Astrocyte (in vitro differentiated cells and primary cell): ENCODE measurements at places on chromosomes 4 and X.
A peak's percentile ranks its signal among the peaks of the same experiment; 100 is the strongest.

GRCh38 chrX:21956783-21957182 is 16.3 kb downstream of the SMS start:
- no peak overlapping the region for H3K27ac ChIP-seq
- H3K4me1 ChIP-seq: peaks cover 11% of the 10 kb centered on the region
- H3K36me3 ChIP-seq: no peaks in the 10 kb centered on the region
- H3K27me3 ChIP-seq: no peaks in the 10 kb centered on the region
- no peak for DNase-seq

DNA sequence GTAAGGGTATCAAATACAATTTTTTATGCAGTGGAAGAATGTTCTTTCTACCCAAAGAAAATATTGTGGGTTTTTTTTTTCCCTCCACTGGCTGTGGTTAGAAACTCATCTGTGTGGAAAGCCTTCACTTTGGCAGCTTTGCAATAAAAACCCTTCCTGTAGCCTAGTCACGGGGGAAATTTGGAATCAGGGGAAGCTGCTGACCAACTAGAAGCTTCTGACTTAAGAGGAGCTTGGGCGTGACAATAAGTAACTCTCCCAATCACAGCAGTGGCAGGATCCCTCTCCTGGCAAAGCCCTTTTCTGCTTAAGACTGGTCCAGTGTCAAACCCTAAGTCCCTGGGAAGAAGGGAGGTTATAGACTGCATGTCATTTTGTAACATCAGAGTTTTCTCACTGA is 87.9 kb downstream of the LRRC66 start:
- no peak overlapping the region for H3K27ac ChIP-seq
- H3K4me3 ChIP-seq: no peak overlapping the region
- peak; percentile 94 for DNase-seq
- H3K27me3 ChIP-seq: peaks cover 3% of the 10 kb centered on the region
- H3K36me3 ChIP-seq: no peaks in the 10 kb centered on the region

DNA sequence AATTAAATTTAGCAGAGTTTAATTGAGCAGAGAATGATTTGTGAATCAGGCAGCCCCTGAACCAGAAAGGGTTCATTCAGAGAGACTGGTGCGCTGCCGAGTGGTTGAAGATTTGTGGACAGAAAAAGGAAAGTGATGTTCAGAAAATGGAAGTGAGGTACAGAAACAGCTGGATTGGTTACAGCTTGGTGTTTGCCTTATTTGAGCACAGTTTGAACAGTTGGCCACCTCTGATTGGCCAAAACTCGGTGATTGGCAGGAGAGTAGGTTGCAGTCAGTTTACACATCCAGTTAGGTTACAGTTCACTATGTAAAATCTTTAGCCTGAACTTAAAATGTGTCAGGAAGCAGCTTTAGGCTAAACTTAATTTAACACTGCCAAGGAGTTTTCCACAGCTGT is 14.9 kb downstream of the MID1IP1 start:
- DNase-seq: no peak
- no peaks in the 10 kb centered on the region for H3K4me1 ChIP-seq
- no peak overlapping the region for H3K27ac ChIP-seq
- H3K27me3 ChIP-seq: no peaks in the 10 kb centered on the region

DNA sequence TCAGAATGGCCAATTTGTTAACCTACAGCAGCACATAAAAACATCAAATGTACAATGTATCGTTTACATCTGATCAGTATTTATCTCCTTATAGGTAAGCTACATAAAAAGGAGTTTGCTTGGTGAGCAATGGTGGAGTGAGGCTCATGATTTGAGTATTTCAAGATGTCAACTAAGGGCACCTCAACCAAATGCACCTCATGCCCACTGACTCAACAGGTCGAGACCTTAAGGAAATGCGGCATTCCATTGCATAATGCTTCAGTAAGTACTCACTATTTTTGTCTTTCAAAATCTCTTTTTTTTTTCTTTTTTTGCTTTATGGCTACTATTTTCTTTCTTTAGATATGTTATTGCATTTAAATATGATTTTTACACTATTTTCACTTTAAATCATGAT is 181.0 kb upstream of the TLL1 start:
- no peaks in the 10 kb centered on the region for H3K27me3 ChIP-seq
- no peaks in the 10 kb centered on the region for H3K36me3 ChIP-seq
- no peak for DNase-seq
- no peak overlapping the region for H3K27ac ChIP-seq

DNA sequence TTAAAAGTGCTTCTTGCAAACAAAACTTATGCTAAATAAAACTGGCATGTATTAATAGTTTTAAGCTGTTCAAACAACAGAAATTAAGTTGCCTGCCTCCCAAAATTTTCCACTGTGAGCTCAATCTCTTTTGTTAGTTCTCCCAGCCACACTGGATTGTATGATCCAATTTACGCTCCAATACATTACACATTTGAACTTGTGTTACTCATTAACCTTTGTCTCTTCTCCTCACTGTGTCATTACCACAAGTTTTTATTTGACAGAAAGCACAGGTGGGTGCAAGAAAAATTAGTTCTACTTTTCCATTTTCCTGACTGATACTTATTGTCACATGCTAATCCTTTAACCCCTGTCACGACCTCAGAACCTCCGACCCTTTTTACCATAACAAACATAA is 55.5 kb downstream of the SHISA3 start:
- no peaks in the 10 kb centered on the region for H3K4me1 ChIP-seq
- no peaks in the 10 kb centered on the region for H3K27me3 ChIP-seq
- no peak overlapping the region for H3K4me3 ChIP-seq
- no peaks in the 10 kb centered on the region for H3K36me3 ChIP-seq
- DNase-seq: no peak
